ENCODE measurements at places on chromosomes 4 and X.

DNA sequence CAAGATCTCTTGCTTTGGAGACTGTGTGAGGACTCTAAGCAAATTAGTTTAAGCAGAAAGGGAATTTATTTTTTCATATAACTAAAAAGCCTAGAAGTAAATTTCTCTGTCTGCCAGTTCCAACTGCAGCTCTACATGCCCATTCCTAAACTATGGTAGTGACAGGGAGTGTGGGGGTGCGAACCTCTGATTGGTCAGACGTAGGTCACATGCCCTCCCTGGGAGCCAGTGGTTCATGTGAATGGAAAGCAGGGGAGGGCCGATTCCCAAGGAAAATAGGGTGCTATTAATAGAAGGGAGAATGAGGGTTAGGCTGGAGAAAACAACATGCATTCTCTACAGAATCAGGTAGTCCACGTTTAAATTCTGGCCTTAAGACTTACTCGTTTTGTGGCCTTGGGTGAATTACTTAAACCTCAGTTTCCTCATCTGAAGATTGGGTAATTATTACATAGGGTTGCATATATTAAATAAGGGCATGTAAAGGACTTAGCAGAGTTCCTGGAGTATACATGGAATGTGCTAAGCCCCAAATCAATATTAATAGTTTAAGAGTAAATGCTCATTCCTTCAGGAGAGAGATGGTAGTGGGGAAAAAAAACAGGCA lies 7.2 kb downstream of the RAB33B start:
- no peak for DNase-seq

- DNase-seq = no peak
Measured at GRCh38 chrX:136931661-136932060, 51.1 kb upstream of the RBMX start.

GRCh38 chr4:1164444-1164843 lies 7.9 kb downstream of the SPON2 start:
- no peak for DNase-seq

- DNase-seq = no peak
Measured at GRCh38 chrX:139199933-139200332, 330.6 kb upstream of the F9 start.

- peak; percentile 29 for DNase-seq
Measured at GRCh38 chrX:74383611-74384010, 37.7 kb upstream of the SLC16A2 start.

- no peak for DNase-seq
Measured at GRCh38 chrX:16042980-16043379, 80.4 kb upstream of the GRPR start.

DNA sequence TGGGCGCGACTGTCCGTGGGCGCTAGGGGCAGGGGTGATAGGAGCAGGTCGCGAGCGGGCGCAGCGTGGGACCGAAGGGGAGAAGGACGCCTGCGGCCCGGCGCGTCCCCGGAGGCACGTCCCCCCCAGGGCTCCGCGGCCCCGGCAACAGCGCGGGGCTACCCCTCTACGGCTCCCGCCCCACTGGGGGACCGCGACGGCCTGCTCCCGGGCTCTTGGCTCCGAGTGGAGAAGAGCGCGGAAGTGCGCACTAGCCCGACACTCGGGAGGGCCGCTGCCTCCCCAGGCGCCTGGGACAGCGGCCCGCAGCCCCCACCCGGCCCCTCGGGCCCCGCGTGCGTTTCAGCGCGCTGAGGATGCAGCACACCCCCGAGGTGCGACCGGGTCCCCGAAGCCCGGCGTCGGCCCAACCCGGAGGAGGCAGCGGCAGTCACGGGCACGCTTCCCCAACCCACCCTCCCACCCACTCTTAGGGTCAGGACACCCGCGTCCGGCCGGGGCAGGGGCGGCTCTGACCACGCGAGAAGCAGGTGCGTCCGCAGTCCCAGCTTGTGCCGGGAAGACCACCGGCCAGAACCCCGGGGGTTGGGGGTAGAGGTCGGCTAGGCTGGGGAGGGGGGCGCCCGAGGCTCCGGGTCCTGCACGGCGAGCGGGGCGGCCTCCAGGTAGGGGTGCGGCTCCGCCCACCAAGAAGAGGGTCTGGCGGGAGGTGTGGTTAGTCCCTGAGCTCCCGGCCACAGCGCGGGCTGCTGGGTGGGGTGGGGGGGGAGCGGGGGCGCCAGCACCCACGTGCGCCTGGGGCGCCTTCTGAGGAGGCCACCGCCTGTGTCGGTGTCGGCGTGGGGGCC lies 18.5 kb upstream of the NAT8L start:
- no peak for DNase-seq

Measured in MG63 (cell line).